ENCODE measurements at places on chromosomes 2 and 18. TPM values are rescaled to one million over a fixed set of nuclear protein-coding genes. Genes with fewer than 3 reads are reported as not detected.

REG3A gene
- not detected for total RNA-seq

UNC80 gene
- total RNA-seq = not detected

CFC1 gene
- not detected for total RNA-seq

NYAP2 gene
- total RNA-seq = not detected

CYS1 gene
- 3.0 TPM for total RNA-seq

C2orf92 gene
- total RNA-seq = 2.3 TPM

IL1RL1 gene
- total RNA-seq = 2.5 TPM

SCLY gene
- 14.7 TPM for total RNA-seq

TEKT4 gene
- total RNA-seq = not detected

LOXHD1 gene
- total RNA-seq = 0.74 TPM

SNED1 gene
- total RNA-seq = 7.4 TPM

GKN1 gene
- total RNA-seq = not detected

C2orf49 gene
- total RNA-seq = 18.6 TPM

AMER3 gene
- total RNA-seq = not detected

EFHD1 gene
- 21.7 TPM for total RNA-seq

GCG gene
- total RNA-seq = not detected

MAP4K3 gene
- 31.4 TPM for total RNA-seq

ONECUT2 gene
- total RNA-seq = 0.02 TPM

ARHGAP15 gene
- 4.2 TPM for total RNA-seq

POMC gene
- total RNA-seq = 5.3 TPM

ASPRV1 gene
- 0.84 TPM for total RNA-seq

Measured in left ventricle myocardium superior (tissue), 1 donor.